Cardiac muscle cell (in vitro differentiated cells and primary cell): ENCODE measurements at places on chromosomes 2 and 18. TPM values are rescaled to one million over a fixed set of nuclear protein-coding genes. Genes with fewer than 3 reads are reported as not detected.

DNA sequence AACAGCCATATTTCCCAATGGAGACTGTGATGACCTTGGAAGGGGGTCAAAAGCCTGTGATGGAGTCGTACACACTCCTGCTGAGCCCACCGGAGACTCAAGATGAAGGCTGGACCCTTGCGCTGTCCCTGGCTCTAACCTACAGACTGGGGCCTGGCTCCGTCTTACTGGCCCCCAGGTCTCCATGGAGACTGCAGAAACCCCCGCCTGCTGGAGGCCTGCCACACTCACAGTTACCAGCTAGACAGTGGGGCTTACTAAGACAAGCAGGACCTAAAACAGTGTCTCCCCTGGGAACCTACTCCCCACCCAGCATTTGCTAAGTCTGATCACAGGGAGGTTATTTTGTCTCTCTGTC lies 9.6 kb downstream of the C2orf72 start:
- H3K4me3 ChIP-seq = no peak overlapping the region
- H3K4me1 ChIP-seq = no peaks in the 10 kb centered on the region
- DNase-seq = no peak
- no peak overlapping the region for H3K27ac ChIP-seq
- H3K27me3 ChIP-seq = no peaks in the 10 kb centered on the region

DNA sequence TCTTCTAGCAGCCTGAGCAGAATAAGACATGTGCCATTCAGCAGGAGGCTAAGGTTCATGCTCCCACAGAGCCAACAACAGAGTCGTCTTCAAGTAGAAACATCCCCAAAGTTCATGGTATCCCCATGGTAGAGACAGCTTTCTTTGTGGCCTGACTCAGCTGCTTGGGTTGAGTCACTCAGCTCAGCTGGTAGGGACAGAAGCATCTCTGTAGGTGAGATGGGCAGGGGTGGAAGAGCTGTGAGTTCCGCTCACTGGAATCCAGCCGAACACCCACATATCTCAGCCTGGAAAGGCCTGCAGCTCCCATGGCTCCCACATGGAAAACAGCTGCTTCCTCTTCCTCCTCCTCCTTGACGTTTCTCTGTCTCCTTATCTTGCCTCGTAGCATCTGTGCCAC lies 792.7 kb downstream of the RNF144A start:
- H3K27me3 ChIP-seq = no peaks in the 10 kb centered on the region
- H3K36me3 ChIP-seq = no peaks in the 10 kb centered on the region
- no peak for DNase-seq
- no peaks in the 10 kb centered on the region for H3K4me1 ChIP-seq
- no peak overlapping the region for H3K27ac ChIP-seq

The DSG4 gene
- total RNA-seq = not detected in 2 replicates

The UNC80 gene
- total RNA-seq = 0.25 and 0.54 TPM in 2 replicates
